Type B pancreatic cell (in vitro differentiated cells): ENCODE measurements at places on chromosomes 1 and 21.

DNA sequence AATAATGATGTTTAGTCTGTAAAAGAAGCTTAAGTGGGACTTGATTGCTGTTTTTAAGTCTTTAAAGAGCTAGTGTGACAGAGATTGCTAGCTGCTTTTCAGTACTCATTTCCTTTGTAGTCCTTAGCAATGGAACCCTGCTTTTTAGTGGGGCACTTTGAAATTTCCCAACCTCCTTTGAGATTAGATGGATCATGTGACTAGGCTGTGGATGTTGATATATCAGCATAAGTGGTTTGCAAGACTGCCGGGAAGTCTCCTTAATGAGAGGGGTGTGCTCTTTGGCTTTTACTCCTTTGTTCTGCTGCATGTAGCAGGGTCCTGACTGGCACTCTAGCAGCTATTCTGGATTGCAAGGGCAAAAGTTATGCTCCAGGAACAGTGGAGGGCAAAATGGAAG lies 11.2 kb upstream of the RCOR3 start:
- H3K4me3 ChIP-seq = no peak overlapping the region
- no peak for DNase-seq
- peaks cover 16% of the 10 kb centered on the region for H3K4me1 ChIP-seq
- no peaks in the 10 kb centered on the region for H3K27me3 ChIP-seq
- H3K36me3 ChIP-seq = no peaks in the 10 kb centered on the region

GRCh38 chr1:108610073-108610472 lies 50.2 kb downstream of the EEIG2 start:
- DNase-seq = no peak
- peak overlapping the region; percentile 10 for H3K27ac ChIP-seq
- H3K27me3 ChIP-seq = no peaks in the 10 kb centered on the region
- H3K4me1 ChIP-seq = peaks cover 14% of the 10 kb centered on the region
- peaks cover 3% of the 10 kb centered on the region for H3K36me3 ChIP-seq

- H3K4me3 ChIP-seq = no peak overlapping the region
- H3K27ac ChIP-seq = no peak overlapping the region
- peaks cover 22% of the 10 kb centered on the region for H3K4me1 ChIP-seq
- H3K36me3 ChIP-seq = peaks cover 4% of the 10 kb centered on the region
- no peak for DNase-seq
Observed at GRCh38 chr1:245448975-245449431, 294.2 kb downstream of the KIF26B start.

DNA sequence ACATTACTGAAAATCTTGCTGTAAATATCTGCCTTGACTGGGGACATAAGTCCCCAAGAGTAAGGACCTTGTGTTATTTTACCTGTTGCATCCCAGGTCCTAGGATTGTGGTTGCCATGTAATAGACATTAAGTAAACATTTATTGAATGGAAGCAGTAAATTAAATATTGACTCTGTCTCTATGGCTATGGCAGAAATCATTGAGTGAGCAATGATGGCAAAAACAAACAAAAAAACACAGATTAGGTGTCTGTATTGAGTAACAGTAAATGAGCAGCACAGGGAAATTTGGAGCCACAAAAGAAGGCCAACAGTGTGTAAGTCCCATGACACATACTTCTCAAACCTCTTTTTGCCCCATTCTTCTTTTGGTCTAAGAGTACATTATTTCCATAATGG lies 240.4 kb downstream of the NFIA start:
- H3K4me1 ChIP-seq = peaks cover 28% of the 10 kb centered on the region
- no peak for DNase-seq
- no peak overlapping the region for H3K27ac ChIP-seq

GRCh38 chr21:23694390-23694789 lies 1912.9 kb downstream of the MRPL39 start:
- no peak overlapping the region for H3K4me3 ChIP-seq
- DNase-seq = no peak
- no peaks in the 10 kb centered on the region for H3K4me1 ChIP-seq
- H3K27ac ChIP-seq = no peak overlapping the region

- H3K27ac ChIP-seq = no peak overlapping the region
- no peak overlapping the region for H3K4me3 ChIP-seq
- no peaks in the 10 kb centered on the region for H3K36me3 ChIP-seq
- no peaks in the 10 kb centered on the region for H3K27me3 ChIP-seq
- H3K4me1 ChIP-seq = no peaks in the 10 kb centered on the region
Observed at GRCh38 chr21:25539606-25540005, 67.7 kb downstream of the MRPL39 start.

- no peaks in the 10 kb centered on the region for H3K36me3 ChIP-seq
- H3K4me3 ChIP-seq = no peak overlapping the region
- peak overlapping the region; percentile 43 for H3K27ac ChIP-seq
- no peak for DNase-seq
Observed at GRCh38 chr21:14675774-14676530, 129.8 kb upstream of the SAMSN1 start.

DNA sequence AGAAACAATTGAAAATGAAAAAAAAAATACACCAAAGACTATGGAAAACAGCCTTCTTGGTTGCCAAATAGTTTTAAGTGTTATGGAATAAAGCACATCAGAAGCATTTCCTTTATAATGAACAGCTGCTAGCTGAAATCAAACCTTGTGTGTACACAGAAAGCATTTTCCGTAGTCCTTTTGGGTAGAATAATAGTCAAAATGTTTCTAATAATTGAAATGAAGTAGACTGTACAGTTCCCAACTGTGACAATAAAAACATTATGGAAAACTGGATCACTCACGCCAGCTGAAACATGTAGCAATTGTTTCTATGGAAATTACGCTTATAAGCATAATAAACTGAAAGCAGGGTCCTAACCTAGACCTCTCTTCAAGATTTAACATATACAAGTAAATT lies 856.3 kb upstream of the B3GALT2 start:
- H3K36me3 ChIP-seq = no peaks in the 10 kb centered on the region
- DNase-seq = no peak
- H3K4me3 ChIP-seq = no peak overlapping the region
- no peaks in the 10 kb centered on the region for H3K27me3 ChIP-seq
- peaks cover 4% of the 10 kb centered on the region for H3K4me1 ChIP-seq

DNA sequence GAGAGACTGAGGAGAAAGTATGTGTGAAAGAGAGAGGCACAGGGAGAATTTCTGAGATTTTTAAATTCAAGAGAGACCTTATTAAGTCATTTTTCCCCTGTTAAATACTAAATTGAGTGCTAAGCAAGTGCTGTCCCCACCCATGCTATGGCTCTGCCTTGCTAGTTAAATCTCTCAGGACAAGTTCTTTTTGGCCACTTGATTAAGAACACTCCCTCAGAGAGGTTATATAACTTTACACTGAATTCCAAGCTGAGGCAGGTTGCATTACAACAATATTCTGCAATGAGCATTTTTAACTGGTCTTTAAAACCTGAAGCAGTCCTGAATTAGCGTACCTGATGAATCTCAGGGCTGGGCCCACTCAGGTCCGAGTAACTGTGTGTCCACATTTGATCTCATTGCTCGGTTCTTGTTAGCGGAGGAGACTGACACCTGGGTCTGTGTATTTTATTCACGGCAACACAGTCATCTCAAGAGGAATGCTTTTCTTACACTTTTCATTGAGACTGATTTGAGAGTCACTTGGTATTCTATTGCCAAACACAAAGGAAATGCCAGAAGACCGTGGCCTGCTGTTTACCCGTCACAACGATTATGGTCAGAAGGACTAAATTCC lies 187.6 kb upstream of the ST6GALNAC5 start:
- H3K4me1 ChIP-seq = no peaks in the 10 kb centered on the region
- no peaks in the 10 kb centered on the region for H3K36me3 ChIP-seq
- no peak overlapping the region for H3K27ac ChIP-seq
- no peaks in the 10 kb centered on the region for H3K27me3 ChIP-seq

DNA sequence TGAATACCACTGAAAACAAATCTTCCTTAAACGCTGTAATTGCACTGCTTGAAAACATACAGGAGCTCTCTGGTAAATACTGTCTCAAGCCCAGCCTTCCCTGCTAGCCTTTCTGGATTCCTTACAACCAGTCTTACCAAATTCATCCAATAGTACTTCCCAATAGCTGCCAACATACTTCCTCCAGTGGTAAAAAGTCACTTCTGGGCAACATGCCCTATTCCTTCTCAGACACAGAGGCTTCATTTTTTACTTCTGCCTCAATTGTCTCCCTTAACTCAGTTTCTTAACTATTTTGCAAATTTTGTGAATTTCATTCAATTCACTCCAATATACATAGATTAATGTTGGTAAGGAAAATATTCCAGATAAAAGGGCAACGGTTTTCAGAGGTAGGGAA lies 166.3 kb downstream of the TBX15 start:
- no peaks in the 10 kb centered on the region for H3K36me3 ChIP-seq
- DNase-seq = no peak
- H3K27me3 ChIP-seq = no peaks in the 10 kb centered on the region
- H3K27ac ChIP-seq = no peak overlapping the region
- H3K4me1 ChIP-seq = no peaks in the 10 kb centered on the region
- no peak overlapping the region for H3K4me3 ChIP-seq

GRCh38 chr1:164786980-164787833 lies 228.2 kb downstream of the PBX1 start:
- H3K36me3 ChIP-seq = peaks cover 46% of the 10 kb centered on the region
- peak overlapping the region; percentile 97 for H3K27ac ChIP-seq
- H3K4me1 ChIP-seq = peaks cover 74% of the 10 kb centered on the region
- DNase-seq = peak; percentile 86

DNA sequence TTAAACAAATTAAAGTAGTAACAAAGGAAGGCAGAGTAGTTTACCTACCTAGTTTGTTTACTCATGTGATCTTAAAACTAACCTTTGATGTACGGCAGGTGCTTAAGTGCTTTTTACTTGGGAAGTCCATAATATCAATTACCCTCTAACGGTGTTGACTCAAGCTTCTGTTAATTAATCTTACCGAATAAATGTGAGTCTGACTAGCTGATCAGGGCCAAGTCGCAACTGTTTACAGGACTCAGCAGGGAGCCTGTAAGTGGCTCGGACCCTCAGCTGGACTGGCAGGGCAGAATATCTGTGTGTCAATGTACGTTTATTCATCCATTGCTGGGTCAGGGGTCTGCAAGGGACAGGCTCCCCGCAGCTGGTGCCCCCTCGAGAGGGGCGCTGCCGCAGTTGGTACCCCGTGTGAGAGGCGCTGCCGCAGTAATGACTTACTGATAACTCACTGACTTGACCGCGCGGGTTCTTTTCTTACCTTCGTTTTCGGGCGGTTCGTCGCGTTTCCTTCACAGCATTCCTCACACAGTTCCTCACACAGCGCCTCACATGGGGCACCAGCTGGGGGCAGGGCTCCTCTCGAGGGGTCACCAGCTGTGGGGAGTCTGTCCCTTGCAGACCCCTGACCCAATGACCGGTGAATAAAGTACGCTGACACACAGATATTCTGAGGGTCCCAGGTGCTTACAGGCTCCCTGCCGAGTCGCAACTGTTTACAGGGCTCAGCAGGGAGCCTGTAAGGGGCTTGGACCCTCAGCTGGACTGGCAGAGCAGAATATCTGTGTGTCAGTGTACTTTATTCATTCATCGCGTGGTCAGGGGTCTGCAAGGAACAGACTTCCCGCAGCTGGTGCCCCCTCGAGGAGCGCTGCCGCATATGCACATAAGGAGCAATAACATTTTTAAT lies 3.0 kb downstream of the FMO1 start:
- DNase-seq = no peak
- H3K4me3 ChIP-seq = peak overlapping the region; percentile 90
- peaks cover 68% of the 10 kb centered on the region for H3K27me3 ChIP-seq
- H3K4me1 ChIP-seq = peaks cover 18% of the 10 kb centered on the region
- no peak overlapping the region for H3K27ac ChIP-seq

DNA sequence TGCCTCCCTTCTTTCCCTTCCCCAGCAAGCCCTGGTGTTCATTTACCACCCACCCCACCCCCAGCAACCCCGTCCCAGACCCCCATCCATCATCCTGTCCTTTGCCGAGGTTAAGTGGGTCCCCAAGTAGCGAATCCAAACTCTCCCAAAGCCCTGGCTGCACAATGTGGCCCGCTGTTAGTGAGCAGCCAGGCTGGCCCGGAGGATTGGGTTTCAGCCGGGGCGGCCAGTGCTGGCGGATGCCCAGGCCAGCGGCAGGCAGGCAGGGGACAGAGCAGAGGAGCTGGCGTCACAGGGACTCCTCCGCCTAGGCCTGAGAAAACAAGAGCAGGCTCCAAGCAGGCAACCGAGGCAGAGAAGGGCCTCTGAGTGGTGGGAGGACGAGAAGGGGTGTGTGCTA lies 61.4 kb downstream of the EPHB2 start:
- H3K27me3 ChIP-seq = no peaks in the 10 kb centered on the region
- H3K4me1 ChIP-seq = peaks cover 57% of the 10 kb centered on the region
- no peaks in the 10 kb centered on the region for H3K36me3 ChIP-seq
- H3K4me3 ChIP-seq = no peak overlapping the region

DNA sequence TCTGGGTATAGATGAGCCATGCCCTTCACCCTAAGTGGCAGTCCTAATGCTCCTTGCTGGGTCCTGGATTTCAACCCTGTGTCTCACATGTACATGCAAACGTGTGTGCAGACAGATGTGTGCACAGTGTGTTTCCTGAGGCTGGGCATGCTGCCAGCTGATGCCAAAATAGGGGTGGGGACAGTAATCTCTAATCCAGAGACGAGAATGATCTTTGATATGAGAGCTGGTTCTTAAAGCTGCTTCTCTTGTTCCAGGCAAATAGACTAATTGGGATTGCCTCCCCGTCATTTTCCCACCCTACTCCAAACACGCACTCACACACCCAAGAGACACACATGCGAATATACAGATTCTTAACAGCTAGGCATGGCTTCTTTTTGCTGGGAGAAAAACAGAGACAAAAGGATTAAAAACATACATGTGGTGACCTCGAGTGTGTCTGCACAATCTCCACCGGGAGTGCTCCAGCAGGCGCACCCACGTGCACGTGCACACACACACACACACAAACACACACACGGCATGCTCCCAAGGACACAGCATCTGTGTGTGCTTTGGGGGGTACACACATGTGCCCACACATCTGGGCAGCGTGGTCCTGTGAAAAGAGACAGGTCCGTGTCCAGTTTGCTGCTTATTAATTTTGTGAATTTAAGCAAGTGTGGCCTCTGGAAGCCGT lies 102.1 kb upstream of the ZBTB40 start:
- H3K27me3 ChIP-seq = peaks cover 38% of the 10 kb centered on the region
- H3K27ac ChIP-seq = no peak overlapping the region
- no peak for DNase-seq
- H3K36me3 ChIP-seq = no peaks in the 10 kb centered on the region
- peak overlapping the region; percentile 20 for H3K4me3 ChIP-seq
- H3K4me1 ChIP-seq = peaks cover 40% of the 10 kb centered on the region

GRCh38 chr1:4600615-4601460 lies 53.6 kb upstream of the AJAP1 start:
- DNase-seq = peak; percentile 47
- no peak overlapping the region for H3K27ac ChIP-seq
- peaks cover 44% of the 10 kb centered on the region for H3K27me3 ChIP-seq
- H3K36me3 ChIP-seq = no peaks in the 10 kb centered on the region

GRCh38 chr1:91697416-91697815 lies 188.5 kb downstream of the TGFBR3 start:
- H3K27me3 ChIP-seq = no peaks in the 10 kb centered on the region
- peaks cover 44% of the 10 kb centered on the region for H3K36me3 ChIP-seq
- no peak overlapping the region for H3K4me3 ChIP-seq
- H3K4me1 ChIP-seq = peaks cover 45% of the 10 kb centered on the region
